Uterus (tissue), 4 donors: ENCODE measurements at places on chromosomes 3 and 15. TPM values are rescaled to one million over a fixed set of nuclear protein-coding genes. Genes with fewer than 3 reads are reported as not detected.
A peak's percentile ranks its signal among the peaks of the same experiment; 100 is the strongest.

SCAANT1 gene
- not detected for total RNA-seq

OR5H1 gene
- not detected for total RNA-seq

DNA sequence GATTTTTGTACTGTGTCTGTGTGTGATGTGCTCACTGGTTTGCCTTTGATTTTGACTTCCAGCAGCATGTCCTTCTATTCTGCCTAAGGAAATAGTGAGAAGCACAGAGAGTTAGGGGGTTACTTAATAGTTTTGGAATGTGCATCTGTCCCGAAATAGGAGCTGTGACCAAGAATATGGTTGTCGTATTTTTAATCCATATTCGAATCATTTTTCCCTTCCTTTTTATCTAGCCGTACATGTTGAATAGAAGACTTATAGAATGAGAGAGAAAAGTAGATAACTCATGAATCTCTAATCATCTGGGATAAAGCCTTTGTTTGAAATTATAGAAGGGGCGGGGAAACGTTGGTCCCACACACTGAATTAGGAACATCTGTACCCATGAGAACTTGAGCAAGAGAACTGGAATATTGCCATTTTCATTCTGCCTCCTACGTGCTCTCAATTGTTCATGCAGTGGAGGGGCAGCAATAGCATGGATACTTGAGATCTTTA, 23.6 kb downstream of the CRTC3 start:
- H3K4me1 ChIP-seq: peaks cover 8% of the 10 kb centered on the region
- H3K27ac ChIP-seq: peak overlapping the region; percentile 66
- H3K4me3 ChIP-seq: no peak overlapping the region

IL5RA gene
- 3.6 TPM for total RNA-seq

DNA sequence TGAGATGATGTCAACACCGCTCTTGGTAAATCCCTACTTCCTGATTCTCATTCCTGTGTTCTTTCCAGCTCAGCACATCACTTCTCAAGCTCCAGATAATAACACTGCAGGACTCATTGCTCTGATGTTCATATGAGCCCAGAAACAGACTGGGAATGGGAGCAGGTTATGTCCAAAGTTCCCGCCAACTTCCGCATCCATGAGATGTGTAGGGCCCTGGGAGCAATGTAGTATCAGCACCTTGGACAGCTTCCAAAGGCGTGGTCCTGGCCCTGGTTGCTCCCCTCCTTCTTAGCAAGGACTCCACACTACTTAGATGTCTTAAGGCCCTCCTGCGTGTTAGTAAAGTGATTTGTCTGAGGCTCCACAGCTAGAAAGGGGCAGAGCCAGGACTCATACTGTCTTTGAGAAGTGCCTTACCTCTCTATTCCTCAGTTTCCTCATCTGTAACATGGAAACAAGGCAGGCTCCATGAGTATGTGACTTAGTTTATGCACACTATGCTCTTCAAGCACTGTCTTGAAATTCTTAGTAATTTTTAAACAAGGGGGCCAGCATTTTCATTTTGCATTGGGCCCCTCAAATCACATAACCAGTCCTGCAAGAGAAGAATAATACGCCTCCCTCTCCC, 27.9 kb upstream of the SLC6A1 start:
- no peaks in the 10 kb centered on the region for H3K36me3 ChIP-seq
- no peaks in the 10 kb centered on the region for H3K4me1 ChIP-seq
- no peak overlapping the region for H3K27ac ChIP-seq
- no peak overlapping the region for H3K4me3 ChIP-seq
